GM12878 (cell line): ENCODE measurements at places on chromosomes 1 and 21. TPM values are rescaled to one million over a fixed set of nuclear protein-coding genes. Genes with fewer than 3 reads are reported as not detected.

Gene KRTAP11-1
- not detected in 2 replicates for total RNA-seq

Gene MLLT11
- 7.0 TPM in 2 replicates for total RNA-seq

Gene KRTAP19-4
- total RNA-seq = not detected in 2 replicates

Gene YARS1
- total RNA-seq = 158 and 159 TPM in 2 replicates

Gene LEFTY2
- not detected in 2 replicates for total RNA-seq

Gene MROH9
- total RNA-seq = not detected in 2 replicates

Gene SERPINC1
- 0.44 and 0.61 TPM in 2 replicates for total RNA-seq

Gene TRABD2B
- total RNA-seq = not detected in 2 replicates

Gene TP73
- 49.6 and 54.2 TPM in 2 replicates for total RNA-seq

Gene SMIM12
- 42.4 and 45.6 TPM in 2 replicates for total RNA-seq

Gene TP53BP2
- total RNA-seq = 6.8 and 8.2 TPM in 2 replicates

Gene PDC
- total RNA-seq = not detected in 2 replicates

- no peak overlapping the region for H3K4me3 ChIP-seq
- no peaks in the 10 kb centered on the region for H3K27me3 ChIP-seq
- H3K36me3 ChIP-seq = no peaks in the 10 kb centered on the region
- peaks cover 10% of the 10 kb centered on the region for H3K4me1 ChIP-seq
- DNase-seq = no peak
Measured at GRCh38 chr1:37469386-37469785, 5.0 kb upstream of the ZC3H12A start.

GRCh38 chr1:158931055-158931737 is at the start of gene PYHIN1:
TSS of gene PYHIN1 (plus strand) at chr1:158931552. CDS start at chr1:158936911, 5,359 bp downstream.
- no peak within 1 kb of the TSS for H3K27ac ChIP-seq
- no peaks in the 10 kb centered on the region for H3K36me3 ChIP-seq
- no peaks in the 10 kb centered on the region for H3K27me3 ChIP-seq

DNA sequence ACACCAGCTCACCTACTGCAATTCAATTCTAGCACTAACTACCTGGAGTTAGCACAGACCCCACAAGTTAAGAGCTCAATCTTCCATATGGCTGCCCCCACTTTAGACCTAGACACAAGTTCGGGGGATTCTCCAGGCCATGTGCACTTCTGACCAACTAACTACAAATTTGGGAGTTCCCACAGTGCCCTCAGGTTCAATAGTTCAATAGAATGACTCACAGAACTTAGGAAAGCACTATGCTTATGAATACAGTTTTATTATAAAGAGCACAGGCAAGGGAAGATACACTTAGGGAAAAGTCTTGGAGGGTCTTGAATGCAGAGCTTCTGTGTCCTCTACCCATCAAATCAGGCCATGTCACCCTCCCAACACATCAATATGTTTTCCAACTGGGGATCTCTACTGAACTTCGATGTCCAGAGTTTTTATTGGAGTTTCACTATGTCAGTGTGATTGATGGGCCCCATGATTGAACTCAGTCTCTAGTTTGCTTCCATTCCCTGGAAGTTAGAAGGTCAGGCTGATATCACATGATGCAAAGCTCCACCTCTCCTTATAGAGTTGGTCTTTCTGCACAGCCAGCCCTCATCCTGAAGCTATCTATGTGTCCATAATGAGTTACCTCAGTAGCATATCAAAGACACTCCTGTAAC is 46.1 kb downstream of the RAVER2 start:
- no peak overlapping the region for H3K27ac ChIP-seq
- H3K36me3 ChIP-seq = no peaks in the 10 kb centered on the region
- no peaks in the 10 kb centered on the region for H3K4me1 ChIP-seq
- H3K4me3 ChIP-seq = no peak overlapping the region

- no peak overlapping the region for H3K4me3 ChIP-seq
- H3K27me3 ChIP-seq = no peaks in the 10 kb centered on the region
- no peak overlapping the region for H3K27ac ChIP-seq
- DNase-seq = no peak
- no peaks in the 10 kb centered on the region for H3K36me3 ChIP-seq
Measured at GRCh38 chr1:195053478-195053877, 1554.8 kb downstream of the KCNT2 start.

GRCh38 chr1:18955131-18955440 is 1.4 kb downstream of the IFFO2 start:
- peak overlapping the region; percentile 70 for H3K4me3 ChIP-seq
- no peaks in the 10 kb centered on the region for H3K36me3 ChIP-seq
- H3K27ac ChIP-seq = no peak overlapping the region
- no peak for DNase-seq

DNA sequence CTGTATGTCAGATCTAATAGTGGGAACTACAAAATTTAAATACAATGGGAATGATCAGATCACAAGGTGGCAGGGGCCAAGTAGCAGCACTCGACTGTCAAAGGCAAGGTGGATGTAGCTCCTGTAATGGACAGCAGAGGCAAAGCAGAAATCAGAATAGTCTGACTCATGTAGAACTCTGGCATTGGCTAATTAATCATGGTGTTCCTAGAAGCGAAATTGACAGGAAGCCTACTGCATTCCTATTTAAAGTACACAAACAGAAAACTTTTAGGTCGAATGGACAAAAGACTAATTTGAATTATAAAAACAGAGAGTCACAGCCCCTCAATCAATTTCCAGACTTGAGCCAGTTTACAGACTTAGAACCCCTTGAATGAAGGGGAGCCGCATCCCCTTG is 17.4 kb upstream of the IL12RB2 start:
- H3K4me3 ChIP-seq = no peak overlapping the region
- DNase-seq = no peak
- H3K27ac ChIP-seq = no peak overlapping the region
- peaks cover 2% of the 10 kb centered on the region; the same call in 1 of the 2 replicates for H3K4me1 ChIP-seq

GRCh38 chr1:117754061-117754969 is 148.5 kb downstream of the TENT5C start:
- H3K36me3 ChIP-seq = no peaks in the 10 kb centered on the region
- DNase-seq = no peak
- H3K27me3 ChIP-seq = peaks cover 2% of the 10 kb centered on the region; the same call in 1 of the 2 replicates
- no peaks in the 10 kb centered on the region; the same call in 1 of the 2 replicates for H3K4me1 ChIP-seq
- no peak overlapping the region for H3K4me3 ChIP-seq

- H3K36me3 ChIP-seq = no peaks in the 10 kb centered on the region
- H3K27me3 ChIP-seq = no peaks in the 10 kb centered on the region
- no peak overlapping the region for H3K4me3 ChIP-seq
- DNase-seq = no peak
- H3K27ac ChIP-seq = no peak overlapping the region
Measured at GRCh38 chr21:26719750-26720149, 125.5 kb downstream of the ADAMTS1 start.

- peaks cover 1% of the 10 kb centered on the region for H3K27me3 ChIP-seq
- H3K36me3 ChIP-seq = no peaks in the 10 kb centered on the region
- no peak for DNase-seq
- no peak overlapping the region for H3K4me3 ChIP-seq
Measured at GRCh38 chr1:36709869-36710481, 227.3 kb upstream of the CSF3R start.

- no peaks in the 10 kb centered on the region; the same call in 1 of the 2 replicates for H3K27me3 ChIP-seq
- no peak overlapping the region for H3K27ac ChIP-seq
- peaks cover 10% of the 10 kb centered on the region for H3K4me1 ChIP-seq
- H3K36me3 ChIP-seq = no peaks in the 10 kb centered on the region
- DNase-seq = no peak
- H3K4me3 ChIP-seq = no peak overlapping the region
Measured at GRCh38 chr1:33424205-33424604, 6.7 kb downstream of the PHC2 start.

GRCh38 chr1:87170931-87171598 is 157.6 kb upstream of the LMO4 start:
- no peak overlapping the region for H3K4me3 ChIP-seq
- H3K27me3 ChIP-seq = no peaks in the 10 kb centered on the region
- H3K36me3 ChIP-seq = no peaks in the 10 kb centered on the region
- no peak for DNase-seq
- H3K4me1 ChIP-seq = no peaks in the 10 kb centered on the region
- H3K27ac ChIP-seq = no peak overlapping the region

GRCh38 chr1:155527677-155528076 is 34.9 kb downstream of the ASH1L start:
- H3K36me3 ChIP-seq = no peaks in the 10 kb centered on the region; the same call in none of the 2 replicates
- no peak overlapping the region for H3K27ac ChIP-seq
- H3K4me1 ChIP-seq = peaks cover 27% of the 10 kb centered on the region
- DNase-seq = no peak
- H3K4me3 ChIP-seq = no peak overlapping the region

DNA sequence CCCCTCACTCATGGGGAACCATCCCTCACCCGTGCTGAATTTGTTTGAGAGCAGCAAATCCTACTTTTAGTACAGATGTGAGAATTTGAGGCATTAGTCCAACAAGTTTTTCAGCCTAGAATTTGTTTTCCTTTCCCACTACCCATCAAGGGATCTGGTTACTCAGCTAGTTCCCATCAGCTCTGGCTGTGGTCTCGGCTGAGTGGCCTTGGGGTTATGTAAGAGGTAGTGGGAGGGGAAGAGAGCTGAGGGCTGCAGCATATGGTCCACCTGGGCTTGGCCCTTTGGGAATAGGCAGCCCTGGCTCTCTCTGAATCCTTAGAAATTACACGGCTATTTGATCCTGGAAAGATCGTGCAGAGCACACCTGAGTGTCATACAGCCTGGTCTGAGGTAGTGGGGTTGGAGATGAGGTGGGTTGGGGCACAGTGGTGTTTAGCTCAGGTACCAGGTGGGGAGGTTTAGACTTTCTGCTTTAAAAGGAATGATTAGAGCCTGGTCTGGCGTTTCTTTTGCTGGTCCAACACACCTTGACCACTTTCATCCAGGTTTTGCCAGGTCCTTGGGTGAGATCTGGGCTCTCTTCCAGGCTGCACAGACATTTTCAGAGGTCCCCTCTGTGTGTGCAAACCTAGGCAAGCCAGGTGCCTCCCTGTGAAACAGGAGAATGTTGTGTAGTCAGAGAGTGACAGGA is 4.2 kb downstream of the GSTM4 start:
- no peak overlapping the region for H3K4me3 ChIP-seq
- no peak for DNase-seq
- no peak overlapping the region for H3K27ac ChIP-seq
- no peaks in the 10 kb centered on the region for H3K36me3 ChIP-seq
- 0 out of 2 replicates have a peak, but pooled peaks cover 3% of the 10 kb centered on the region for H3K4me1 ChIP-seq

GRCh38 chr1:50378770-50379169 is 44.5 kb downstream of the DMRTA2 start:
- H3K27ac ChIP-seq = no peak overlapping the region
- DNase-seq = no peak
- no peaks in the 10 kb centered on the region for H3K4me1 ChIP-seq
- H3K4me3 ChIP-seq = no peak overlapping the region
- H3K36me3 ChIP-seq = no peaks in the 10 kb centered on the region

DNA sequence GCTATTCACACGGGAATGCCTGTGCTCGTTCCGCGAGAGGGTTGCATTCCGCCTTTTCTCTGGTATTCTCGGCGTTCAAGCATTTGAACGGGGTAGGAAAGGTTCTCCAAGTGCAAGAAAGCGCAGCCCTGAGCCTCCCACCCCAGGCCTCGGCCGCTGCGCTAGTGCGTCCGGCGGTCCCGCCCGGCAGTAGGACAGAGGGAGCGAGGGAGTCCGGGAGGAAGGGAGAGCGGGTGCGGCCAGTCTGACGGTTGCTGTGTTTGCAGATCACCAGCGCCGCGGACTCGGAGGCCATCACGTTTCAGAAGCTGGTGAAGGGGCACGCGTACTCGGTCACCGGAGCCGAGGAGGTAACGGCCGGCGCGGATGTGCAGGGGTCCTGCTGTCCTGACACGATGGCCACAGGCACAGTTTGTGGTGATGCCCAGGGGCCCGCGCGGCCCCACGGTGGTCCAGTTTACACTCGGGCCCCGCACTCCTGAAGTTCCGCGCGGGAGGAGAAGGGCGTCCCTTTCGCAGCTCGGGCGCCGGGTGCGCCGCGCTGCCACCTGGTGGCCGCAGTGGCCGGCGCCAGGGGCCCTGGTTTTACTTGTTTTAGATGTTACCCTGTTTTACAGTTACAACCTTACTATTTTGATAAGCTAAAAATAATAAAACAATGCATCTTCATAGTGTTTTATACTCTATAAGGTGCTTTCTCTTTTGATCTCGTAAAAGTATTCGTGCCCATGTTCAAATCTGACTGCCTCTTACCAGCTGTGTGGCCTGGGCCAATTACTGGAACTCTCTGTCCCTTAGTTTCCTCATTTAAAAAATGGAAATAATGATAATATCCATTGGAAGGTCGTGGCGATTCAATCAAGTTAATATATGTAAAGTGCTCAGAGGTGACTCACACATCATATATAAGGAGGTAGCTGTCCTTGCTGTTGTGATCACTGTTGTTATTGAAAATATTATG is 36.7 kb downstream of the CAPN2 start:
- peak overlapping the region; percentile 41; the same call in 1 of the 2 replicates for H3K4me3 ChIP-seq

DNA sequence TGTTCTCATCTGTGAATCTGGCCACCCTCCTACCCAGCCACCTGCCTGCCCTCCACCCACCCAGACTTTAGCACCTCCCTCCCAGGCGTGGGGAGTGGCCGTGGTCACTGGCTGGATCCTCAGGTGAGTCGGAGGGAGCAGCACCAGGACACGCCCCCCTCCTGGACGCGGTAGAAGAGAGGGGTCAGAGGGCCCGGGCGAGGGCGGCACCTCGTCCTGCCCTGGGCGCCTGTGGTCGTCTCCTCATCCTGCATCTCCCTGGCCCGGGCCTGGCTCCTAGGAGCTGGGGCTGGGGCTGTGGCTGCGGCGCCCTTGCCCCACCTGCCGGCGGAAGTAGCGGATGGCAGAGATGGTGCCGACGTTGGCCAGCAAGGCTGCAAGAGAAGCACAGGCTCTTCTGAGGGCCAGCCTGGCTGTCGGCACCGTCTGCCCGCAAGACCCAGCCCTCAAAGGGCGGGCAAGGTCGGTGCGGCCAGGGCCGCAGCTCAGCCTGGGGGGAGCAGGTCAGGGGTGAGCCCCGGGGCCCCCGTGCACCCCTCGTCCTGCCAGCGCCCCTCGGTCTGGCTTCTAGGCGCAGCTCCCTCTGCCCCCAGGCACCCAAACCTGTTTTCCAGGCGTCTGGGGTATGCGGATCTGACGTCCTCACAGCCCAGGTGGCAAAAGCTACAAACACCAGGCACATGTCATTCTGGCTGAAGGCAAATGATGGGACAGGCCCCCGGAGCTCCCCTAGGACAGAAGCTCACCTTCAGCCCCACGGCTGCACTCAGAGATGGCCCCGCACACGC is 5.8 kb downstream of the PERM1 start:
- no peaks in the 10 kb centered on the region for H3K27me3 ChIP-seq
- DNase-seq = no peak
- no peaks in the 10 kb centered on the region for H3K36me3 ChIP-seq

DNA sequence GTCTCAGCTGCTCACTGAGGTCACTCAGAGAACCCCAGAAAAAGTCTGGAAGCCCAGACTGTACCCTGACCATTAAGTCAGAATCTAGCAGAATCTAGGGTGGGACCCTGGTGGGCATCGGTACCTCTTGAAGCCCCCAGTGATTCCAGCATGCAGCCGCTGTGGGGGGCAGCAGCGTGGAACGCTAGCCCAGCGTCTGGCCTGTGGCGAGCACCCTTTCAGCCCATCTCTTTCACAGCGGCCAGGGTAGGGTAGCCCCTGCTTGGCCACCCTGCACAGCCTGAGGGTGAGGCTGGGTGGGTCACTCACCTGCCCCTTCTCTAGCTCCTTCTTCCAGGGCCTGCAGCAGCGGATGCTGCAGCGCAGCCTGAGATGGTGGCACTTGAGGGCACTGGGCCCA is 16.3 kb downstream of the C1orf167 start:
- no peak overlapping the region for H3K27ac ChIP-seq
- H3K4me3 ChIP-seq = no peak overlapping the region
- H3K4me1 ChIP-seq = no peaks in the 10 kb centered on the region
- no peak for DNase-seq
- no peaks in the 10 kb centered on the region for H3K27me3 ChIP-seq

GRCh38 chr1:35001743-35002142 is 16.6 kb upstream of the TMEM35B start:
- H3K36me3 ChIP-seq = peaks cover 9% of the 10 kb centered on the region; the same call in 1 of the 2 replicates
- DNase-seq = no peak
- no peaks in the 10 kb centered on the region for H3K27me3 ChIP-seq
- H3K27ac ChIP-seq = no peak overlapping the region
- no peak overlapping the region for H3K4me3 ChIP-seq
